ENCODE measurements at places on chromosomes 7 and 10.

GRCh38 chr7:68258609-68259008 lies 1262.0 kb downstream of the TYW1 start:
- no peak for DNase-seq

- DNase-seq = no peak
Measured at GRCh38 chr7:98294798-98295382, 13.4 kb downstream of the BRI3 start.

GRCh38 chr7:157009170-157009777 lies 1.2 kb downstream of the MNX1 start:
- DNase-seq = no peak

- peak; percentile 24 for DNase-seq
Measured at GRCh38 chr10:92640107-92640506, 47.2 kb downstream of the KIF11 start.

Data from GM04503 (cell line).